ENCODE measurements at places on chromosomes 1 and 21.

DNA sequence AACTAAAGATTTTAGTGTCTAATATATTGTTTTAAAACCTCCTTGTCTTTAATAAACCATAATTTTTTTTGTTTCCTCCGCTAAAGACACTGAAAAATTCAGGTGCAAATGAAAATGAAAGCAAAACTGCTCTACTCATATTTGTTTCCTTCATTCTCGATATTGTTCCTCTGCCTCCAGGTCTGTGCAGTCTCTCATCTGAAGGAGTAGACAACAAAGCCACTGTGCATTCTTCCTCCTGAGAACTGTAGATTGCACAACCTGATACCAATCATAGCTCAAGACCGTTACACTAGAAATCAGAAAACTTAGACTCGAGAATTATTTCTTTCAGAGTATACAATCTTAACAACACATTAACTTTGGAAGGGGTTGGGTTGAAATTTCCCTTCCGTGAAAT lies 373.1 kb upstream of the CXADR start:
- no peak for DNase-seq

DNA sequence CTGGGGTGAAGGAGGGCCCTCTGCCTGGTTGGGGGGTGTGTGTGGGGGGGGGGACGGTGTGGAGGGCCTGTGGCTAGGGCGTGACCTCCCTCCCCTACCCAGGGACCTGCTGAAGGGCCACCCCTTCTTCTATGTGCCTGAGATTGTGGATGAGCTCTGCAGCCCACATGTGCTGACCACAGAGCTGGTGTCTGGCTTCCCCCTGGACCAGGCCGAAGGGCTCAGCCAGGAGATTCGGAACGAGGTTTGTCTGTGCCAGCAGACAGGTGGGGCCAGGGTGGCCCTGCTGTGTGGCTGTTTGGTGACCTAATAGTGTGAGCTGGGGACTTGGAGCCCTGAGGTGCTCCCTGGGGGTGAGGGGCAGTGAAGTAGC lies 43.9 kb downstream of the COQ8A start:
- no peak for DNase-seq

- DNase-seq = no peak
These were observed 230.1 kb downstream of the DUSP10 start for GRCh38 chr1:221511797-221512196.

- no peak for DNase-seq
These were observed 7.3 kb downstream of the F11R start for GRCh38 chr1:161013488-161014230.
